PC-9 (cell line): ENCODE measurements at places on chromosomes 16 and 17. TPM values are rescaled to one million over a fixed set of nuclear protein-coding genes. Genes with fewer than 3 reads are reported as not detected.
A peak's percentile ranks its signal among the peaks of the same experiment; 100 is the strongest.

GRCh38 chr17:4947010-4947410 lies 1.3 kb downstream of the PFN1 start:
- H3K36me3 ChIP-seq: peaks cover 29% of the 10 kb centered on the region
- DNase-seq: no peak
- peak overlapping the region; percentile 99 for H3K4me3 ChIP-seq
- peak overlapping the region; percentile 99 for H3K27ac ChIP-seq

GRCh38 chr16:85871756-85872155 lies 27.2 kb upstream of the IRF8 start:
- H3K27ac ChIP-seq: no peak overlapping the region
- H3K4me1 ChIP-seq: no peaks in the 10 kb centered on the region
- peaks cover 80% of the 10 kb centered on the region for H3K27me3 ChIP-seq
- no peak for DNase-seq
- no peak overlapping the region for H3K4me3 ChIP-seq

DNA sequence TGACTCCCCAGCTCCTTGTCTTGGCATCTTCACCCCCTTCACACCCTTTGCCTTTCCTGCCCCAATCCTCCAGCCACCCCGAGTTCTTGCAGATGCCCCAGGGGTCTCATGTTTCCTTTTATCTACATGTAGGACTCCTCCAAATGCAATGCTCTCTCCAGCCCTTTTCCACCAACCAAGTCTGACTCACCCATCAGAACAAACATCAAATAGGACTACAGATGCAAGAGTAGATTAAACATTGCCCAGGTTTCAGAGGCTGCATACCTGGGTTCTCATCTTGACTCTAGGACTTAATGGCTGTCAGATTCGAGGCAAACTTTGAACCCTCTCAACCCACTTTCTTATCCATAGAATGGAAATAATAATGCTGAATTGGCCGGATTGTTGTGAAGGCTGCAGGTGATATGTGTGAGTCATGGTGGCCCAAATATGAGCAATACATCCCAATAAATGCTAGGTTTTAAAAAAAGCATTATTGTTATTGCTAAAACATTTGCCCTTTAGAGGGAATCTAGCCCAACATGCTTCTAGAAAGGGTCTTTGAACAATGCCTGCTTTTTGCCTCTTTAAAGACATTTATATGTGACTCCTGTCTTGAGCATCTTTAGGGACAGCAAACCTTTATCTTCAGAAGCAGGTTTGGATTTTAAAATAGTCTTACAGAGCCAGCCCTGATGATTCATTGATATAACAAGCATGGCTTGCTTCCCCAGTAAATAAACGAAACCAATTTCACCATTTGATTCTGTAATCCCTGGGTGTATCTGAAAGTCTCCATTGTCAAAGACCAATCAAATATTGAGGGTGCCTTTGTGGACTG lies 310.1 kb downstream of the FOXL1 start:
- H3K4me3 ChIP-seq: no peak overlapping the region
- no peak overlapping the region for H3K27ac ChIP-seq
- H3K36me3 ChIP-seq: no peaks in the 10 kb centered on the region
- H3K4me1 ChIP-seq: no peaks in the 10 kb centered on the region

- no peaks in the 10 kb centered on the region for H3K36me3 ChIP-seq
- DNase-seq: no peak
- no peaks in the 10 kb centered on the region for H3K27me3 ChIP-seq
- H3K4me3 ChIP-seq: no peak overlapping the region
- H3K4me1 ChIP-seq: peaks cover 8% of the 10 kb centered on the region
Observed at GRCh38 chr16:20956319-20956718, 55.7 kb downstream of the LYRM1 start.

DNA sequence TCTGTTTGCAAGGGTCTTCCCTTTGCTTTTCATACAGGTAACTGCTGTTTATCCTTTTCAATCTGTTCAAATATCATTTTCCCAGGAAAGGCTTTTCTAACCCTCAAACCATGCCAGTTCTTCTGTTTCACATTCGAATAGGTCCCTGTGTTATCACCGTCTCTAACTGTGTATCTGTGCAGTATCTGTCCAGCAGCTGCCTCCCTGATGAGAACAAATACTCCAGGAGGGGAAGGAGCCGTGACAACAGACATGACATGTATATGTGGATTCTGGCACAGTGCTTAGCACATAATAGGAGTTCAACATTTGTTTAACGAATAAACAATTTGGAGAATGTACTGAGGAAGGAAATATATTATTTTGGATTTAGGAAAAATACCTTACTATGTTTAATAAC lies 95.7 kb downstream of the STX8 start:
- no peak overlapping the region for H3K4me3 ChIP-seq
- no peaks in the 10 kb centered on the region for H3K36me3 ChIP-seq
- no peak for DNase-seq
- no peak overlapping the region for H3K27ac ChIP-seq
- H3K4me1 ChIP-seq: no peaks in the 10 kb centered on the region

DNA sequence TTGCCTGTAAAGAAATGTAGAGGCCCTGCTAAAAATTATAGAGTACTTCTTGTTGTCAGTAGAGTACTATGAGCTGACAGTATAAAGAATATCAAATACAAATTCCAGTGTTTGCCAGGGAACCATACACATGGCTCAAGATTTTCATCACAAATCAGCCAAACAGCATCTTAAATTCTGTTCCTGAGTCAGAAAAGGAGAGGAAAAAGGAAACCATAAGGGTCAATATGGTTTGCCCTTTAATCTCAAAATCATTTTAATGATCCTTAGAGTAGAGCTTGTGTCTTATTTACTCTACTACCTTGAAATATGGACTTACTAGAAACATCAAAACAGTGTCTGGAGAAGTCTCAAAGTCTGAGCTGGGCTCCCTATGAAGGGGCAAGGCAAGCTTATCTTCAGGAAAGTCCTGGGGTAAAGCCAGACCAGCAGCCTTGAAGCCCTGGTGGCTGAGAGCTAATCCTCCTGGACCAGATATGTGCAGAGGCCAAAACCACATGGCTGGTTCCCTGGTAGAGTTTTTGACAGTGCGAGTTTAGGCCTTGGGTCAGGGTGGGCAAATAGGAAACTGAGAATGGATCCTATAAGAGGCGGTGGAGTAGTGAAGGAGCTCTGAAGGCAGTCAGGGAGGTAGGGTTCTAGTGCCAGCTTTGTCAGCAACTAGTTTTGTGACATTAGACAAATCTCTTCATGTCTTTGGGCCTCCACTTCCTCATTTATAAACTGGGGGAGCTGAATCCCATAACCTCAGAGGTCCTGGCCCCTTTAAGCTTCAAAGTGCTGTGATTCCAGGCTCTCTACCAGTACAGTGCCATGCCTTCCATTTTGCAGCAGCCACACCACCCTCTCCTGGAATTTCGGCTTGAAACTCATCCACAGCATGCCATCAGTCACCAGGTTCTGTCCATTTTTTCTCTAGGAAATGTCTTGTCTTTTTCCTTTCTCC lies 38.9 kb downstream of the MRTFB start:
- H3K4me1 ChIP-seq: peaks cover 21% of the 10 kb centered on the region
- no peaks in the 10 kb centered on the region for H3K27me3 ChIP-seq
- H3K27ac ChIP-seq: no peak overlapping the region
- H3K4me3 ChIP-seq: no peak overlapping the region
- DNase-seq: no peak

DNA sequence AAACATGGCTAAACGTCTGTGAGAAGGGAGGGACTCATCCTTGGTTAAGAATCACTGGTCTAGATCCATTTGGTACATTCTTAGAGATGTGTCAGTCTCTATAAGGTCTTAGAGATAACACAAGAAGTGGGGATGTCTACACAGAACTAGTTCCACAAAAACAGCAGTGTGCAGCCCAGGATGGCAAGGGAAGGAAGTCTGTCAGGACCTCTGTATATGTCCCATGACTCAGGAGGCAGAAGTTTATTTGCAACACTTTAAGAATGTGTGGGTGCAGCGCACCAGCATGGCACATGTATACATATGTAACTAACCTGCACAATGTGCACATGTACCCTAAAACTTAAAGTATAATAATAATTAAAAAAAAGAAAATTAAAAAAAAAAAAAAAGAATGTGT lies 548.5 kb upstream of the SOX9 start:
- H3K4me3 ChIP-seq: no peak overlapping the region
- H3K4me1 ChIP-seq: no peaks in the 10 kb centered on the region
- H3K27ac ChIP-seq: no peak overlapping the region

DNA sequence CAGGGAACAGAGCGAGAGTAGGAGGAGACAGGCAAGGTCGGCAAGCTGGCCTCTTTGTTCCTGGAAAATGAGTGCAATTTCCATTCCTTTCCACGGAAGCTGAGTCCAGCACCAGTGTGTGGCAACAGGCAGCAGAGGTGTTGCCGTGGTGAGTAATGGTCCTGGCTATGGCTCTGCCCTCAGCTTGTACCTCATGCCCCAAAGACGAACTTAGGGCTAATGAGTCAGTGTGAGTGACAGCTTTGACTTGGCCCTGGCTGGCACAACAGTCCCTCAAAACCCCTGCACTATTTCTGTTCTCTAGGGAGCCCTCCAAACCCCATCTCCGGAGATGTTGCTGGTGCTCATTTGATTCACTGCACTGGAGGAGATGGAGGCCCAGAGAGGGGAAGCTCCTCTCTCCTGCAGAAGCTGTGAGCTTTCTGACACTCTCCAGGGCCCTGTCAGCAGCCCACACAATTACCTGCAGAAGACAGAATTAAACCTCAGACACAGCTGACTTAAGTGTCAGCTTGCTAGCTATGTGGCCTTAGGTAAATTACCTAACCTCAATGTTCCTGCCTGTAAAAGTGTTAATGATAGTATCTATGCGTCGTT lies 129.9 kb downstream of the TMEM132E start:
- H3K36me3 ChIP-seq: no peaks in the 10 kb centered on the region
- no peak overlapping the region for H3K4me3 ChIP-seq

- H3K4me3 ChIP-seq: no peak overlapping the region
- no peaks in the 10 kb centered on the region for H3K27me3 ChIP-seq
- H3K4me1 ChIP-seq: peaks cover 12% of the 10 kb centered on the region
- H3K27ac ChIP-seq: no peak overlapping the region
- H3K36me3 ChIP-seq: no peaks in the 10 kb centered on the region
Observed at GRCh38 chr17:59505610-59506276, 59.7 kb upstream of the DHX40 start.

GRCh38 chr16:10405386-10405939 lies 19.6 kb downstream of the ATF7IP2 start:
- H3K27me3 ChIP-seq: no peaks in the 10 kb centered on the region
- no peak overlapping the region for H3K4me3 ChIP-seq
- no peak overlapping the region for H3K27ac ChIP-seq
- no peaks in the 10 kb centered on the region for H3K36me3 ChIP-seq
- H3K4me1 ChIP-seq: no peaks in the 10 kb centered on the region
- no peak for DNase-seq

DNA sequence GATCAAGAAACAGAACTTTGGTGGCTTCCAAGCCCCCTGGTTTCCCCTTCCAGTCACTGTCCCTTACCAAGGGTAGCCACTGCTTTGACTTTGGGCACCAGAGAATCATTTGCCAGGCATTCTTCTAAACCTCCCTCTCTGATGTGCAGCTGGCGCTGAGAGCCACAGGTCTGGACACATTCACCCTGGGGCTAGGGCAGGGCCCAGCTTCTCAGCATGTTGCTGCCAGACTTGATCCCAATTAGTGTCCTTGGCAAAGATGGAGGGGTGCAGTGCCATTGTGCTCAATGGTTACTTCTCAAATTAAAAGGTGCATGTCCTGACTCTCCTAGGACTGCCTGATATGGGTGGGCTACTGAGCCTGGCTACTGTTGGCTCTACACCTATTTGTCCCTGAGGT lies 7.6 kb upstream of the SLC47A2 start:
- H3K36me3 ChIP-seq: no peaks in the 10 kb centered on the region
- peaks cover 92% of the 10 kb centered on the region for H3K4me1 ChIP-seq
- peak overlapping the region; percentile 29; the same call in 1 of the 2 replicates for H3K4me3 ChIP-seq
- H3K27ac ChIP-seq: peak overlapping the region; percentile 72

DNA sequence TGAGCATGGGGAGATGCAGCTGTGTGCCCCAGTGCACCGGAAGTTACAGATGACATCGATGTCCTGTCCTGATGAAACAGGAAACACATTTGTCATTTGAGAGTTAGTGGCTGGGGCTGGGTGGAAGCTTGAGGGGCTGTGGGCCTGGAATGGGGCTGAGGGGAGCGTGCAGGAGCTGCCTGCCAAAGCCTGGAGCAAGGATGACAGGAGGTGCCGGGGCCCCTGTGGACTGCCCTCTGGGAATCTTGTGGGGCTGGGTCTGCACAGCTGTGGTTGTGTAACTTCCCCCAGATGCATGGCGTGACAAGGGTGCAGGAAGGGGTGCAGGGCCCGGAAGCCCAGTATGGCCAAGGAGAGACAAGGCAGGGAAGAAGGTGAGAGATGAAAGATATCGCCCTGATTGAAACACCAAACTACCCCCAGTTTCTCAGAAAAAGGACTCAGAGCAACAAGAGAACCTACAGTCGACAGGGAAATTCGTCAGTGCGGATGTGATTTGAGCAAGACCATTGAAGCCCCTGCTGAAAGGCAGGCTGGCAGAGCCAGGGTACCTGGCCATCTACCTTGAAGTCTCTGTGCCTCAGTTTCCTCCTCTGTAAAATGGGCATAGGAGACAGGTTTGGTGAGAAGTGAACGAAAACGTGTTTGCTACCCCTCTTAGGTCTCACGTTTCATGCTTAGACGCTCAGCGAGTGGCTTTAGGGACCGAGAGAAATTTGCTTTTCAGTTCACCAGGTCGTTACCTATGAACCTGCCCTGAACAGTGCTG lies 8.8 kb downstream of the MMP25 start:
- peaks cover 10% of the 10 kb centered on the region; the same call in 1 of the 2 replicates for H3K4me1 ChIP-seq
- no peak for DNase-seq
- H3K4me3 ChIP-seq: no peak overlapping the region
- H3K27me3 ChIP-seq: no peaks in the 10 kb centered on the region
- no peak overlapping the region for H3K27ac ChIP-seq
- no peaks in the 10 kb centered on the region for H3K36me3 ChIP-seq

- no peaks in the 10 kb centered on the region for H3K36me3 ChIP-seq
- no peak overlapping the region for H3K4me3 ChIP-seq
- no peak for DNase-seq
- peaks cover 41% of the 10 kb centered on the region for H3K4me1 ChIP-seq
- H3K27me3 ChIP-seq: no peaks in the 10 kb centered on the region
Observed at GRCh38 chr17:76599694-76600460, 14.2 kb upstream of the ST6GALNAC2 start.

KRTAP4-7 gene
- total RNA-seq: not detected in 2 replicates

NLRC3 gene
- total RNA-seq: not detected in 2 replicates

SLFN14 gene
- total RNA-seq: not detected in 2 replicates
